ENCODE measurements at places on chromosomes 6 and 20.

DNA sequence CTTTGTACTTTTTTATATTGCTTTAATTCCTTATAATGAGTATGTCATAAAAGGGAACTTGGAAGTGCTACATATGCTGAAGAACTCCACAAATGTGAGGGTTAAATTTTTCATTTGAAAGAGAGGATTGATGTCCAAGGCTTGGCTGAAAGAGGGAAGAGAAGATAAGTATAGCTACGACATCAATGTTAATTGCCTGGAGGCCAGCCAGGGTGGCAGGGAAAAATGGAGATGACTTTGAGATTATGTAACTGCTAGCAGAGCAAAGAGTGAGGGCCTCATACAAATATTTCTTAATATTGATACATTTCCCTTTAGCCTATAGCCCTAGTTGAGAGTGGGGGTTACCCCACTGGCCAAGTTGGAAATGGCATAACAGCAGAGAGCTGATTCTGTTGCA lies 24.8 kb upstream of the RIMS4 start:
- DNase-seq: no peak

DNA sequence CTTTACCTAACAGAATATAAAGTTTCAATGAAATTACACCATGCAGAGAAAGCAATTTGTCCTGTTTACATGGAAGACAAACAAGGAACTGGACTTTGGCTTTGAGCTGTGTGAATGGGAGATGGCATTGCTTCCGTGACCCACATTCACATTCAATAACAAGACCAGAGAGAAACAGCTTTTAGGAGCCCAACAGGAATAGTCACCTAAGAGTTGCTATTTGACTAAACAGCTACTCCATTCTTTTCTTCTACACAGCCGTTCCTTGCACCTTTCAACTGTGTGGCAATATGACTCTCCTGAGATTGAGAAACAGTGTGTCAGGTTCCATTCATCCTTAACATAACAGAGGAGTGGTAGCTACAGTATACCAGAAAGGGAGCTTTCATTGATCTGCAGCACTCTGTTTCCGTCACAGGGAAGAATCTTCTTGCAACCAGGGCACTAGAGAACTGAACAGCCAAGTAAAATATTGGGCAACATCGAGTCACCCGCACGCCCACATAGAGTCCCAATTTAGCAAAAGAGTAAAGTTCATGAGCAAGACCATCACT lies 355.1 kb downstream of the HAO1 start:
- DNase-seq: no peak

- DNase-seq: no peak
These were observed 3.4 kb upstream of the MAFB start for GRCh38 chr20:40692240-40693011.

DNA sequence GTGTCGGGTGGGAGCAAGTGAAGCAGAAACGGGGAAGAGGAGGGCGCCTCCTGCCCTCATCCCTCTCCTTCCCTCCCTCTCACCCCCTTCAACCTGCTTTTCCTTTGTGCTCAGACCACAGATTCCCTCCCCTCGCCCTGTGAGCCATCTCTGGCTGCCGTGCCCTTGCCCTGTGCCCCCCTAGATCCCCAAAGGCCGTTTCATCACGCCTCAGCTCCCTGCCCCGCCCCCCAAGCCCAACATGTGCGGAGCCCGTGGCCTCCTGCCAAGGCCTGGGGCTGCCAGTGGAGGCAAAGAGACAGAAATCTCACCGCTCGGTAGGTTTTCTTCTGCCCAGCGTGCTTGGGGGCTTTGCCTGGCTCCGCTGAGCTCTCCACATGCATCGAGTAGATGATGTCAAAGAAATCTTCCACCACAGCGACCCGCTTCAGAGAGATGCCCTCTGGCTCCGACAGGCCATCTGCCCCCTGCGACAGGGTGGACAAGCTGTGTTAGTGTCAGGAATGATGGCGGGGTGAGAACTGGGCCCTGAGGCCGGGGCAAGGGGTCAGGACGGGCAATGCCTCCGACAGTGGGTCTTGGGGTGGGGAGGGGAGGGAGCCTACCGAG lies 57.6 kb downstream of the NOL4L start:
- DNase-seq: no peak

- no peak for DNase-seq
These were observed 993 bp downstream of the STX16 start for GRCh38 chr20:58651946-58652605.

GRCh38 chr6:53628354-53629119 lies 37.0 kb downstream of the KLHL31 start:
- no peak for DNase-seq

- DNase-seq: no peak
These were observed 141.3 kb downstream of the QRSL1 start for GRCh38 chr6:106770663-106771062.

DNA sequence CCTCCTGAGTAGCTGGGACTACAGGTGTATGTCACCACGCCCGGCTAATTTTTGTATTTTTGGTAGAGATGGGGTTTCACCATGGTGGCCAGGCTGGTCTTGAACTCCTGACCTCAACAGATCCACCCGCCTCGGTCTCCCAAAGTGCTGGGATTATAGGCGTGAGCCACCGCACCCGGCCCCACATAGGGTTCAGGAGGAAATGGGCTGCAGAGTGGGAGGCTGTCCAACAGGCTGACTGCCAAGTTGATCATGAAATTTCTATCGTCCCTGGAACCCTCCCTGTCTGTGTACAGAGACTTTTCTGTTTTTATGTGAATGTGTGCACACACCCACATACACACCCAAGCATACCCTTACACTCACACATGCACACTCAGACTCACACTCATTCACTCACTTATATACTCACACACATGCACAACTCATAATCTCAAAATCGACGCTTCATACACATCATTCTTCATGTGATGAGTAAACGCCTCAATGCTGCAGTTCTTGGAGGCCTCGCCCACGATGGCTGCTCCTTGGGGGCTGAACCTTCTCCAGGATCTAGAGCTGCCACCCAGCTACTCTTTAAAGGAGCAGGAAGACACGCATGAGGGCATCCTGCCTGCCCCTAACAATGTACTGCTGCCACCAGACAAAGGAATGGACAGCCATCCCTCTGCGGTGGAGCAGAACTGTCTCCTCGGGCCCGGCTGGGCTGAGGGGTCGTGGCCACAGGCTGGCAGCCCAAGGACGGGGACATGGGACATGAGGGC lies 35.6 kb downstream of the SUN5 start:
- DNase-seq: no peak

GRCh38 chr20:63325021-63325471 lies 32.1 kb downstream of the COL20A1 start:
- no peak for DNase-seq

DNA sequence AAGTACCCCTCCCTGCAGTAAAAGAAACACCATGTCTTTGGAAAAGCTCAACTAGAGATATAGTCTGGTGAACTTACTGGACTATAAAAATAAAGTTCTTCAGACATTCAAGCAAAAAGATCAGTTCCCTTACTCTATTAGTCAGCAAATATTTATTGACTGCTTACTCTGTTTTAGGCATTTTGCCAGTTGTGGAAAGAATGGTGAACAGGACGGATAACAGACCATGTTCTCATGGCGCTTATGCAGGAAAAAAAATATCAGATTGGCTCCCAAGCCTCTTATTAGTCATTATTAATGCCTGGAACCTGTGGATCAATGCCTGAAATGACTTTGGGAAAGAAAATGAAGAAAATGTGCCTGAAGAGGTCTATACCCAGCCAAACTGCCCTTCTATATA lies 282.2 kb upstream of the EPHA7 start:
- no peak for DNase-seq

GRCh38 chr20:31517373-31517772 lies 3.1 kb downstream of the HM13 start:
- no peak for DNase-seq

GRCh38 chr6:150751296-150751695 lies 114.2 kb upstream of the MTHFD1L start:
- no peak for DNase-seq

Data from GOT3 (cell line).